Lung (tissue), 17 donors: ENCODE measurements at places on chromosomes 5 and 9. TPM values are rescaled to one million over a fixed set of nuclear protein-coding genes. Genes with fewer than 3 reads are reported as not detected.

Gene TSLP
- 0.60 TPM for total RNA-seq

Gene PURA
- 18.6 TPM for total RNA-seq

Gene ADGRD2
- total RNA-seq, result not detected

Gene PCA3
- not detected for total RNA-seq

GRCh38 chr5:411728-412127 is 31.2 kb upstream of the EXOC3 start:
- no peaks in the 10 kb centered on the region for H3K27me3 ChIP-seq
- H3K36me3 ChIP-seq, result no peaks in the 10 kb centered on the region
- no peak for DNase-seq

DNA sequence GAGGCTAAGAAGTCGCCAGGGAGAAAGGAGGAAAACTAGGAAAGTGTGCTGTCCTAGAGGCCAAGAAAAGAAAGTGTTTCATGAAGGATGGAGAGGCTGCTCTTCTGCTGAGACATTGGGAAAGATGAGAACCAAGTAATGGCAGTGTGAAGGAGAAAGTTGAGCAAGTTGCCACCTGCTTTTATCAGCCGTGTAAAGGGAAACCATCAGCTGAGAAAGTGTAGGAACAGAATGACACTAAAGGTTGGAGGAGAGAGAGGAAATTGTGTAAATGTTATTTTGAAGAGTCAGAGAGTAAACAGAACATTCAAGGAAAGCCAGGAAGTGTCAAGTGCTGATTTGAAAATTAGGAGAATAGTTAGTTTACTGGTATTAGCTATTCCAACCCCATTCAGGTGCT is 125.0 kb downstream of the CEMIP2 start:
- peaks cover 11% of the 10 kb centered on the region for H3K4me1 ChIP-seq
- H3K4me3 ChIP-seq, result no peak overlapping the region
- DNase-seq, result no peak
- H3K27me3 ChIP-seq, result no peaks in the 10 kb centered on the region
- no peaks in the 10 kb centered on the region for H3K36me3 ChIP-seq

DNA sequence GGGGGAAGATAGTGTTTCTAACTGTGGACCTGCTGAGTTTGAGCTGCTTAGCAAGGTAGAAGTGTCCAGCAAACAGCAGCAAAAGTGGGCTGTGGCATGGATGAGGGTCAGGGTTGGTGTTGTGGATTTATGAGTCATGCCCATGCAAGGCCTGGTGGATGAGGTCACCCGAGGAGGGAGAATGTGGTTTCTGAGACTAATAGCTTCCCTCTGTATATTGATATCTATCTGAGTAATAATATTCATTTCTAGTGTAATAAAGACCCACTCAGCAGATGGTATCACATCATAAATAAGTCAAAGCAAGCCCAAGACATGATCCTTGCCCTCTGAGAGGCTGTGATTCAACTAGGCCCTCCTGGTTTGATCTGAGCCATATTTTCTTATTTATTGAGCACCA is 597.8 kb upstream of the CLINT1 start:
- H3K4me1 ChIP-seq, result peaks cover 7% of the 10 kb centered on the region
- H3K27me3 ChIP-seq, result no peaks in the 10 kb centered on the region
- no peak overlapping the region for H3K4me3 ChIP-seq
- DNase-seq, result no peak
- no peaks in the 10 kb centered on the region for H3K36me3 ChIP-seq
- H3K27ac ChIP-seq, result no peak overlapping the region

DNA sequence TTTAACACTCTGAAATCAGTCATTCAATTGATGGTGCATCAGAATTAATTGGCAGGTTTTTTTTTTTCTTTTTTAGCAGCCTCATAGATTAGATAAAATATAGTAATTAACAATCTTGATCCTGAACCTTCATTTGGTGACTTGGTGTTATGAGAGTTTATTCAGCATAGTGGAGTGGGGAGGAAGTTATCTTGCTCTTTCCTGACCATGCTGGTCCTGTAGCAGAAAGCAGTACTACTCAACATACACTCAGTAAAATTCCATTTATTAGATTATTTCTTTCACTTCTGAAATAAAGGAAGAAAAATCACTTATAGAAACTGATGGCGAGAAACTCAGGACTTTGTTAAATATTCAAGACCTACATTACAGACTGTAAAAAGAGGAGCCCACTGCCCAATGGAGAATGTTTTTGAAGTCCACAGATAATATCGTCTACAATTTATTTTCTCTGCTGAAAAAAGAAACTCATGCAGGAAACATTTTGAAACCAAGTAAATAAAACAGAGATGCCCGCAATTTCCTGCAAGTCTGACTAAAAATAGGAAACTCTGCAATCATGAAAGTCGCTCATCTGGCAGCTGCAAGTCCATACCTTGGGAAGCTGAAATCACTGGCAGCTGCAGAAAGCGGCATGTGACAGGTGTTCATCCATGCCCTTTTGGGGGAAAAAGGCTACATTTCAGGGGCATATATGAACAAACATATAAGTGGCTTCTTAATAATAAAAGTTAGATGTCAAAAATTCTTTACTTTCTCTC is 233.2 kb upstream of the RFX3 start:
- H3K27me3 ChIP-seq, result no peaks in the 10 kb centered on the region
- H3K27ac ChIP-seq, result no peak overlapping the region
- no peak for DNase-seq

DNA sequence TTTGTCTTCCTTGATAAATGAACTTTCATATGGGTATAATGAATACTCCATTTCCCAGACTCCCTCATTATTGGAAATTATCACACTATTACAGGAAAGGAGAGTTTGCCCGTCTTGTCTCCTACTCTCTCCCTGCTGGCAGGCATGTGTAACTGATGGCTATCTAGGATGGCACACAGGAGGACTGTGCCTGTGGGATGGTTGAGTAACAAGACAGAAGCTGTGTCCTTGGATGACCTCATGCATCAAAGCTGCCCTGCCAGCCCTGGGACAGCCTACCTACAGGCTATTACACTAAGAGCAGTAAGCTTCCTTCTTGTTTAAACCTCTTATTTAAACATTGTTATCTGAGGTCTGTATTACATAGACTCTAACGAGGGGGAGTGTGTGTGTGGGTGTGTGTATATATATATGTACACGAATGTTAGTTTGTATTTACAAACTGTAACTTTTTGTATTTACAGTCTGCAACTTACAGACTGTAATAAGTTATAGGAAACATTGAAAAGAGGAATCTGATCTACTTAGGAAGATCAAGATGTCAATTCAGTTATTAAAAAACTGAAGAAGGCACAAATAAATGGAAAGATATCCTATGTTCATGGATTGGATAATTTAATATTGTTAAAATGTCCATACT is 247.6 kb upstream of the ACO1 start:
- no peaks in the 10 kb centered on the region for H3K27me3 ChIP-seq
- no peaks in the 10 kb centered on the region for H3K36me3 ChIP-seq
- no peaks in the 10 kb centered on the region for H3K4me1 ChIP-seq
- no peak overlapping the region for H3K27ac ChIP-seq
- H3K4me3 ChIP-seq, result no peak overlapping the region
- no peak for DNase-seq

- peak; percentile 58 for DNase-seq
- no peaks in the 10 kb centered on the region for H3K4me1 ChIP-seq
- H3K36me3 ChIP-seq, result no peaks in the 10 kb centered on the region
- H3K27ac ChIP-seq, result no peak overlapping the region
- H3K27me3 ChIP-seq, result no peaks in the 10 kb centered on the region
These were observed 38.0 kb downstream of the ADAMTS16 start for GRCh38 chr5:5178136-5178535.

DNA sequence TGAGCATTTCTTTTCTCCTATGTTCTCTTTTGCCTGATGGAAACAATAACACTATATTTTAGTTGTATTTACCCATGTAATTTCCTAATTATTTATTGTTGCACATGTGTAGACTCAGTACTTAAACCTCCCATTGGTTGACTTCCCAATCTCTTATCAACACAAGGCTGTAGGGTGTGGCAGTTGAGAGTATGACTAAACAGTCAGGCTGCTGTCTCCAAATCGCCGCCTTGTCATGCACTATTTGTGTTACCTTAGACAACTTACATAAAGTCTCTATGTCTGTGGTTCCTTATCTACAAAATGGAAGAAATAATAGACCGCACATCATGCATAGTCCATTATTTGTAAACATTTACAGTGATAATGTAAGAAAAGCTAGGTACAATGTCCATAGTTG is 68.9 kb upstream of the EFNA5 start:
- no peaks in the 10 kb centered on the region for H3K27me3 ChIP-seq
- H3K27ac ChIP-seq, result no peak overlapping the region
- no peak overlapping the region for H3K4me3 ChIP-seq
- H3K4me1 ChIP-seq, result no peaks in the 10 kb centered on the region

DNA sequence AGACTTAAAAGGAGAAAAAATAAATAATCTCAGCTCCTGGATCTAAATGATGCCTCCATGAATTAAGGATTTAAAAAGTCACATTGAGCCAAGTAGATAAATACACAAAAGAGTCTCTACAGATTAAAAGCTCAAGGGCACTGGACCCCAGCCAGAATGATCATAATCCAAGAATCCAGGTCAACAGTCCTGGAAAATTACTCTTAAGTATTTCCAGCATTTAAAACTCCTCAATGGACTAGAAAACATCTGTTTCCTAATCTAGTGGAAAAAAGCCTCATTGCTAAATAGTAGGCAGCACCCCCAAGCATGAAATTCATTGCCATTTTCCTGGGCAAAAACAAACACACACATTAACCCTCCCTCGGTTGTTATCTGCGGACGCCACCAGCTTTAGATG is 96.8 kb downstream of the FRMD3 start:
- DNase-seq, result no peak
- no peak overlapping the region for H3K27ac ChIP-seq
- H3K27me3 ChIP-seq, result no peaks in the 10 kb centered on the region
- H3K4me3 ChIP-seq, result no peak overlapping the region
- H3K4me1 ChIP-seq, result no peaks in the 10 kb centered on the region

DNA sequence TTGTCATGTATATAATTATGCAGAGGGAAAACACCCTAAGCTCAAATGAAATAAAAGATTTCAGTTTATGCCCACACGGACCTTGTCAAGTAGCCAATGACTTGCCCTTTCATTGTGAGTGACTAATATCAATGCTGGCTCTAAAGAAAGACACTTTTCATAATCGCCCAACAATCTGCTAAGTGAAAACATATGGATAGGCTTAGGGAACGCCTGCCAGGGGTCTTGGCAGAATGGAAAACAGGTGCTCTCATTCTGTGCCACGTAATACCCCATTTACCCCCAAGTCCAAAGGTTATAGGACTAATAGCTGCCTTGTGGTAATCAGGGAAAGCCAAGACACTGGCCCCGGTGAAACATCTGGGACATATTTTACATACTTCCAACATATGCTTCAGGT is 157.7 kb downstream of the SLF1 start:
- DNase-seq, result no peak
- no peaks in the 10 kb centered on the region for H3K36me3 ChIP-seq
- no peaks in the 10 kb centered on the region for H3K4me1 ChIP-seq
